CD4-positive, alpha-beta T cell treated with Interleukin-17A for 4 hours (primary cell): ENCODE measurements at places on chromosomes 11 and 22.

DNA sequence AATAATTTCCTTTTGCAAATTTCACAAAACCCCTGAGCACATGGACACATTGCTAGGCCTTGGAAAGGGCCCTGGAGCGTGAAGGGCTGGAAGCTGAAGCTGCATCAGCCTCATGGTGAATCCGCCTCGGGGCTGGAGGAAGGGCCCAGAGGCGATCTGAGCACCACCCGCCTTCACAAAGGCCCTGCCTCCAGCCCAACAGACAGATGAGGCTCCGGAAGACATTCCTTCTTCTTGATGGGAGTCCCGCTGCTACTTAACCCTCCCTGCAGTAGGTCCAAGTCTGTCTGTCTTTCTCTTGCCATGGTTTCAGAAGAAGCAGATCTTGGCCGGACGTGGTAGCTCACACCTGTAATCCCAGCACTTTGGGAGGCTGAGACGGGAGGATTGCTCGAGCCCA is 16.5 kb downstream of the ARRB1 start:
- no peak for DNase-seq

GRCh38 chr11:12587333-12587991 is 86.8 kb upstream of the TEAD1 start:
- no peak for DNase-seq

GRCh38 chr11:34999453-34999852 is 83.0 kb downstream of the PDHX start:
- no peak for DNase-seq

DNA sequence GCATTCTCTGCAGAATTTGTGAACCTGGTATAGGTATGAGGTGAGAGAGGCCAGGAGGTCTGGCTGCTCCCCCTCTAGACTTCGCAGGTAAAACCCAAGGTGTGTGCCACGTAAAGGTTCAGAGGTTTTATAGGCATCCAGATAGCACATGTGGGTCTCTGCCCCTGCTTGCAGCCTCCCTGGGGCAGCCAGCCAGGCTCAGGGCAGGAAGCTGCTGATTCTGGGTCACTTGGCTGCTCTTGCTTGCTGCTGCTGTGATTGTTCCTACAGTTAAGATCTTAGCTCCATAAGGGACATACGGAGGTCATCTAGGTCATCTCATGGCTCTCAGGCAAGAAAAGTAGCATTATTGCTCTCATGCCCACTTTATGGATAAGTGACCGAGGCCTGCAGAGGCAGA is 30.2 kb downstream of the ZBTB16 start:
- no peak for DNase-seq

DNA sequence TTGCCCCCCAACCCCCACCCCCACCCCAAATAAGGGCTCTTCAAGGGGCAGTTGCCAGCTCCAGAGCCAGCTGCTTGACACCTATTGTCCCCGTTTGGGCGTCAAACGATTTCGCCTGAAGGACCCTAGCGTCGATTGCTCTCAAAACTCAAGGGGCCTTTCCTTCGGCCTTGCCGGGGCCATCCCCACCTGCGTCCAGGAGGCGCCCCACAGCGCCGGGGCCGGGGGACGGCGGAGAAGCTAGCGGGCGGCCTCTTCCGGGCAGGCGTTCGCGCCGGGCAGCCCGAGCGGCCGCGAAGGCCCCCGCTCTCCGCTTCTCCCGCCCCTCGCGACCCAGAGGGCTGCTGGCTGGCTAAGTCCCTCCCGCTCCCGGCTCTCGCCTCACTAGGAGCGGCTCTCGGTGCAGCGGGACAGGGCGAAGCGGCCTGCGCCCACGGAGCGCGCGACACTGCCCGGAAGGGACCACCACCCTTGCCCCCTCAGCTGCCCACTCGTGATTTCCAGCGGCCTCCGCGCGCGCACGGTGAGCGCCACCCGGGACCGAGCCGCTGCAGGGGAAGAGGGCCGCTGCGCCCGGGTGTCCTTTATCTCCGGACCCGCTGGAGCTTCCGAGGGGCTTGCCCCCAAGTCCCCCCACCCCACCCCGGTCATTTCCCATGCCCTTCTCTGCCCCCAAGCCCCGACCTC is at the start of gene CAPRIN1:
Gene CAPRIN1, plus strand, starts transcription at position 383 of the 687 bp plus-strand sequence. CDS start 690 bp downstream, outside the sequence.
- peak; percentile 87 for DNase-seq

GRCh38 chr22:50507421-50507990 is at the start of gene LMF2:
Gene LMF2, minus strand, starts transcription at chr22:50507702. Its CDS starts 27 bp downstream, at chr22:50507675.
- peak; percentile 100 for DNase-seq

DNA sequence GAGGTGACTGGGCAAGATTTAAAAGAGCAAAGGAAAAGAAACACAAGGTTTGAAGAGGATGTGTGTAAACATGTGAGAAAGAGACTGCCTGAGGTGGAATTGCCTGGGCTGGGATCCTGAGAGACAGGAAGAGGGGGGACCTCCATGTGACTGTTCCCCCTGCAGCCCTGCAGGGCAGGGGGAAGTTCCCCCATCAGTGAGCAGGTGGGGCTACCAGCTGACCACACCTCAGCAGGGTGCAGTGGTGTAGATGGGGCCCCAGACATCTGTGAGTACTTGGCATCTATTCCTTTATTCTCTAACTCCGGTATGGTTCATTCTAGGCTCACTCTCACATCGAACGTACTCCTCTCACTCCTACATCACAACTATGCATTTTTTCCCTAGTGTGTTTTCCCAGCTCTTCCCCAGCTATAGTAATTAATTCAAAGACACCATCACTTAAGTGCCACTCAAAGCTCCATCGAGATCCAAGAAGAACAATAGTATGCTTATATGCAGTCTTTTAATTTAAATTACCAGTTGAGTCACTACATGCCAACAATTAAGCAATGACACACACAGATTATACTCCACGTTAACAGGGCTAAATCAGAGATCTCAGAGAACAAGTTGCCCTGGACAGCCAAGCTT is 42.7 kb downstream of the LGR4 start:
- DNase-seq, result no peak

- DNase-seq, result no peak
These were observed 66.2 kb downstream of the HIPK3 start for GRCh38 chr11:33323421-33323820.

GRCh38 chr22:24200619-24201212 is 19.4 kb downstream of the SUSD2 start:
- no peak for DNase-seq

- no peak for DNase-seq
These were observed 50.0 kb downstream of the IGLL1 start for GRCh38 chr22:23530106-23530505.

DNA sequence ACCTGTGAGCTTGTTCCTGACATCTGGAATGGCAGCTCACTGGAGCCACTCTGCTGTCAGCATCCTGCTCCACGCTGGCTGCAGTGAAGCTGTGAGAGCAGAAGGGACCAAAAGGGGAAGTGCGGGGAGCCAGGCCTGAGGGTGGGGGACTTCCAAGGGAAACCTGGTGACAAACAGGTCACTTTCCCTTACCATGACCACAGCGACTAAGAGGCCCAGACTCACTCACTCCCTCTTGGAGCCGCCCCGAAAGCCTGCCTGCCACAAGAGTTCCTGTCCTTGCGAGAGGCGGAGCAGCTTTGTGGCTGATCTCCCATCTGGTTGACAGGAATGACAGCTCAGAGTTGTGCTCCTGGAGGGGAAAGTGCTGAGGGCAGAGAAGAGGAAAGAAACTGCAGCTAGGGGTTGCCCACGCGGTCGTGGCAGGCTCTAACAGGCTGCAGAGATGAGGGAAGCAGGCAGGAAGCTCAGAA is 183.8 kb upstream of the NTM start:
- DNase-seq, result no peak

GRCh38 chr22:36405671-36406538 is 18.1 kb upstream of the MYH9 start:
- DNase-seq, result peak; percentile 69

GRCh38 chr22:37659066-37659896 is 758 bp downstream of the PDXP start:
- DNase-seq, result peak; percentile 45

DNA sequence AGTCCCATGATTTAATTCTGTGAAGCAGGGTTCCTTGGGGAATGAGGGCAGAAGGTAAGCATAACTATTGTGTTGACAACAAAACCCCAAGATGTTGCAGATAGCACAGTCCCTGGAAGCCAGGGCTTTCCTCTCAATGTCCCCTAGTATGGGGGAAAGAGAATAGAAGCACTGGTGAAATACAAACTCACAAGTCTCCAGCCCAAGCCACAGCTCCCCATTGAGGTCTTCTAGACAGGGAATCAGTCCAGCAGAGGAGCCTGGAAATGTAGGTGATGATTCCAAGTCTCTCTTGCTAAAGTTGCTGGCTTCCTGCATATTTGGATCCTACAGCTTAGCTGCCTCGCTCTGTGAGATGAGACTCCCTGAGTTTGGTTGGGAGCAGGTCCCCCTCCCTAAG is 31.7 kb upstream of the DRD2 start:
- DNase-seq, result no peak

GRCh38 chr11:7436657-7437056 is 48.6 kb upstream of the OLFML1 start:
- DNase-seq, result peak; percentile 24

- no peak for DNase-seq
These were observed 6.5 kb upstream of the CYB5R3 start for GRCh38 chr22:42655693-42656092.

DNA sequence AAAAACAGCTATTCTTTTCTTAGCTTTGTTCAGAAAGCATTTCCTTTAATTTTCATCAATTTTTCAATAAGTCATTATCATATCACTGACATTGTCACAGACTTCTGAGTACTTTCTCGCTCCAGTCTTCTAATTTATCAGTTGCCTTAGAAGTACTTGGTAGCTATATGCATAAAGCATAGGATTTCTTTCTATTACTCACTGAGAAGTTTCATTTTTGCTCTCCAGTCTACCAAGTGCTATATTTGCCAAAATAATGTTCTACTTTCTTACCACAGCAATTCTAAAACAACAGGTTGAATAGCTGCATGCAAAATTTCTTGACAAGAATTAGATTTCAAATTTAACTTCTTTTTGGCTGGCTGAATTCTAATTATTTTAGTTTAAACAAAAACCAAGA is 116.3 kb downstream of the STK33 start:
- DNase-seq, result no peak

DNA sequence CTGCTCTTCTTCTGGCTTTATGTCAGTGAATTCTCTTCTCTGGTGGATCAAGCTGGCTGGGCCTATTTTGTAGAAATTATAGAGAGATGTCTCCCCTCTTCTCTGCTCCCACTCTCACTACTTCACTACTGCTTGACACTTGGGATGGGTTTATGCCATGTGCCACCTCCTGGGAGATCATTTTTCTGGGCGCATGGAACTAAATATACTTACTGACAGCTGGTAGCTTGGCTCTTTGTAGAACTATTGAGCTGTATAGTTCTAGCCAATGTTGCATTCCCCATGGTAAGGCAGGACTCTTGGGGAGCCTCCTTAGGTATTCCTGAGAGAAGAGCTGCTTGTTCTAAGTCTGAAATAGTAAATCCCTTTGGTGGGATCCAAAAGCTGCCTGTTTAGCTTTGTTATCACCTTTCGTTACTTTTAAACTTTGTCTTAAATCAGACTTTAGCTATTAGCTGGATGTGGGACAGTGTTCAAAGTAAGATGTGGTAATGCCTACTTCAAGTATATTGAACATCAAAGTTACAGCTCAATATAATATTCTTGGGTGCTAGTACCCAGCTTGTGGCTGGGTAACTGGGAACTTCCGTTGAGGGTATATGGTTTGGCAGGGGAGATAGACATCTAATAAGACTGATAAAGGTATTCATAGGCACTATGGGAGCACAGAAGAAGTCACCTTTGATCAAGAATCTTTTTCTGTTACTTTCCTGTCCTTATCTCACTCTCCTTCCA is 87.5 kb upstream of the RRM1 start:
- no peak for DNase-seq

DNA sequence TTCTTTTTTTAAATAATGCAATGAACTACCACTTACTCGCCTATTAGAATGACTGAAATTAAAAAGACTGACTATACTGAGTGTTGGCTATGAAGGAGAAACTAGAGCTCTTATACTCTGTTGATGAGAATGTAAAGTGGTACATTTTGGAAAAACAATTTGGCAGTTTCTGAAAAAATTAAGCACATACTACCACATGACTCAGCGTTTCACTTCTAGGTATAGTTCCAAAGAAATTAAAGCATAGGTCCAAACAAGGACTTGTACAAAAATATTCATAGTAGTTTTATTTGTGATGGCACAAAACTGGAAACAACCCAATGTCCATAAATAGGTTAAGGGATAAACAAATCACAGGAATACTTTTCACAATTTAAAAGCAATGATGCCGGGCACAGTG is 22.4 kb upstream of the SLC29A2 start:
- no peak for DNase-seq

- DNase-seq, result no peak
These were observed 102.5 kb downstream of the ATXN10 start for GRCh38 chr22:45774001-45774670.

DNA sequence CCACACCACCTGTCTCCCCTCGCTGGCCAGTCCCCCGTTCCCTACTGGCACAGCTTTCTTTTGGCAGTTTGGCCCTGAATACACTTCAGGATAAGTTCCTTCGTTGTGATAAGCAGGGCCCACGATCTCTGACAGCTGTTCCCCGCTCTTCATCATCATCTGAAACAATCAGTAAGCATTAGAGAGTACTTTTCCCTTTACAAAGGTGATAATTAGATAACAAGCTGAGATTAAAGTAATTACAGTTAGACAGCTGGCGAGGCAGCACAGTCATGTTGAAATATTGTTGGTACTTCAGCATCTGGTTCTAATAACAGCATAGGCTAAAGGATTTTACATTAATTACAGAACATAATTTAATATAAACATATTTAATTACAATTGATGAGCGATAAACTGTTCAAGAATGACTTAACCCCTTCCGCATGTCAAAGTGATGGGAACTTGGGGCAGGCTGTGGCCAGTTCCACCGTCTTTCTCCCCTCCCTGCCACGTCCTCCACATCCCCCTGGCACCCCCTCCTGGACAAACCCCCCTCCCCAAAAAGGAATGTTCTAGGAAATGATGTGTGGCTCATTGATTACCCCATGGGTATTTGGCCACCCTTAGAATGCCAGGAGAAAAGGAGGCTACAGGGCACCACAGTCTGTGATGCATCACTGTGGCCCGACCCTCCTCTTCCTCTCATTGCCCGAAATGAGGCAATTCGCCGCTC is 134.9 kb downstream of the RCN1 start:
- DNase-seq, result no peak

DNA sequence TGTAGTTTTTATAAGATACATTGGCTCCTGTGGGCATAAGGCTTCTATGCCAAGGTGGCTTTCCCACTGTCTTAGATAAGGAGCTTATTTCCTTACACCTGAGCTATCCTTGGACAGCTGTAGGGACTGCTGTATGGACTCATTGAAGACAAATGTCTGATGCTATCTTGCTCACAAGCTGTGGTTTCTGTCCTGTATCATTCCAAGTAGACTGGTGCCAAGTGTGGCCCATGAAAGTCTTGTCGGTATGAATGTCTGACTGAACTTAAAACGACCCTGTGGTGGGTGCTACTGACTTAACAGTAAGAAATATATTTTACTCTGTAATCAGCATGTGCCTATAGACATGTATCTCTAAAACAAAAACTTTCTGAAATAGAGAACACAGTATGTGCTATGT is 45.0 kb downstream of the LARGE2 start:
- no peak for DNase-seq

DNA sequence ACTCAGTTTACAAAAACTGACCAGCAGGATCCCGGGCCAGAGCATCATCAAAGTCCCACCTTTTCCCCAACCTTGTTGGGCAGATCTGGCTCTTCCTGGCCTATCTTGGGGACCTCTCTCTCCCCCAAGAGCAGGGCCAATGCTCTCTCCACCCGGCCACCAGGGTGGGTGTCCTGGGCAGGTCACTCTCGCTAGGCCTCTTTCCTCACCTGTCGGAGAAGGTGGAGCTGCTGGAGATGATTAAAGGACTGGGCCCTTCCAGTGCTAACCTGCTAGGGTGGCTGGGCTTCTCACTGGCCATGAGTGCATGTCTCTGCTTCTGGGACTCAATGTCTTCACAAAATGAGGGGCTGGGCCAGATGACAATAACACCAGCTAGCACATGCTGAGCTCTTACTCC is 2.9 kb upstream of the CAPN5 start:
- DNase-seq, result no peak
